ENCODE measurements at places on chromosomes 6 and 20. TPM values are rescaled to one million over a fixed set of nuclear protein-coding genes. Genes with fewer than 3 reads are reported as not detected.

The HCK gene
- 4.4 TPM for total RNA-seq

DNA sequence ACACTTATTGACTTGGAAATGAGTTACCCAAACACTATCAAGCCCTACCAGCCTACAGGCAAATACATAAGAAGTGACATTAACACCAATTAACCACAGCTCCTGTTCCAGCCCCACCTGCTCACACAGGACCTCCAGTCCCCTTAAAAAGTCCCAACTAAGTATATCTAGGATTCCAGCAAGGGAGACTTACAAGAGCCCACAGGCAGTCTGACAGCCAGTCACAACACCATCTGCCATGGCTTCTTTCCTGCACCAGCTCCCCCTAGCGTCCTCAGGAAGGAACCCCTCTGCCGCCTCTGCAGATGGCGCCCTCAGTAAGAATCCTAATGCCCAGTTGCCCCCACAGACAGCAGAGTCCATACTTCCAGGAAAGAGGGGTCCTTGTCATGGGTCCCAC is 122.1 kb downstream of the HIVEP2 start:
- no peak for DNase-seq

GRCh38 chr6:77548662-77549366 is 85.5 kb upstream of the HTR1B start:
- DNase-seq, result no peak

GRCh38 chr20:42005211-42005610 is 387.0 kb upstream of the CHD6 start:
- no peak for DNase-seq
